ENCODE measurements at places on chromosomes 2 and 18. TPM values are rescaled to one million over a fixed set of nuclear protein-coding genes. Genes with fewer than 3 reads are reported as not detected.
A peak's percentile ranks its signal among the peaks of the same experiment; 100 is the strongest.

The MITD1 gene
- total RNA-seq: 17.9 TPM

- no peak for DNase-seq
Measured at GRCh38 chr2:57615855-57616556, 430.6 kb upstream of the VRK2 start.

The NPAS2 gene
- total RNA-seq: 14.7 TPM

The NTSR2 gene
- total RNA-seq: not detected

- peak; percentile 83 for DNase-seq
Measured at GRCh38 chr2:228675091-228675490, 493.6 kb upstream of the SPHKAP start.

DNA sequence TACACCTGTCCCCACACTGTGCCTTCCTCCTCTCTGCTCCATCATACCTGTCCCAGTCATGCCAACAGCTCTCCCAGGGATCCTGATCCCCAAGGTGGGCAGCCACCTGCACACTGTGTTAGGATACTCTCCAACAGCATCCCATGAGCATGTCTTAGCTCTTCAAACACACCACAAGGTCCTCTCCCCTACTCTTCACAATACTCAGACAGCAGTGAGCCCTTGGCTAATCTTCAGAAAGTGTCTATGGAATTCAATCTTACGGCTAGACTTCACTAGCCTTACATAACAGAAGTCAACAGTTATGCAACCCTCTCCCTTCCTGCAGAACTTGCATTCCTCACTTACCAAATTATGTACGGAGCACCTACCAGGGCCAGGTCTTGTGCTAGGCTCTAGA, 79.9 kb downstream of the MYO5B start:
- no peak for DNase-seq

DNA sequence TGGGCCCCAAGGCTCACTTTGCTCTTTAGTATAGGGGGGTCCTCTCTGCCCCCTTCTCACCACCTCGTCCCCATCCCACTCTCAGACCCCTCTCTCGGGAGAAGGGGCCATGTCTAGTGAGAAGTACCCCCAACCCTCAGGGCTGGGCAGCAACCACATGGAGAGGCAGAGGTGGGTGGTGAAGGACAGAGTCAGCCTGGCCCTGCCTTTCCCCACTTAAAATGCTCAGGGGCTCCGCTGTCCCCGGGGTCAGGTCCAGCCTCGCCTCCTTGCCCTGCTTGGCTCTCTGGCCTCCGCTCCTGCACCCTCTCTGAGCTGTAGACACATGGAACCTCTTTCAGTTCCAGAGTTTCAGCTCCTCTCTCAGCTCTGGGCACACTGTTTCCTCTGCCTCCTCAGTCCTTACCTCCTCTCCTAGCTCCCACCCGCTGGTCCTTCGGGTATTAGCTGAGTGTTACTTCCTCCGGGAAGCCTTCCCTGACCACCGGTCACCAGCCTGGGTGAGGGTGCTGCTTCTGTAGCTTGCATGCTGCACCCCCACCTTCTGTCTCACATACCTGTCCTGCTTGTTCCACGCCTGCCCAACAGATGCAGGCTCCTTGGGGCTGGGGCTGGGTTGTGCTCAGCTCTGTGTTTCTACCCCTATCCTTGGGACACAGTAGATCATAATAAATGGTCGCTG, 79.5 kb upstream of the OTOF start:
- no peak for DNase-seq

- no peak for DNase-seq
Measured at GRCh38 chr2:24544456-24545115, 53.5 kb downstream of the NCOA1 start.

- peak; percentile 76 for DNase-seq
Measured at GRCh38 chr2:170812710-170813600, 3.7 kb upstream of the GAD1 start.

The CDH2 gene
- total RNA-seq: 324 TPM

DNA sequence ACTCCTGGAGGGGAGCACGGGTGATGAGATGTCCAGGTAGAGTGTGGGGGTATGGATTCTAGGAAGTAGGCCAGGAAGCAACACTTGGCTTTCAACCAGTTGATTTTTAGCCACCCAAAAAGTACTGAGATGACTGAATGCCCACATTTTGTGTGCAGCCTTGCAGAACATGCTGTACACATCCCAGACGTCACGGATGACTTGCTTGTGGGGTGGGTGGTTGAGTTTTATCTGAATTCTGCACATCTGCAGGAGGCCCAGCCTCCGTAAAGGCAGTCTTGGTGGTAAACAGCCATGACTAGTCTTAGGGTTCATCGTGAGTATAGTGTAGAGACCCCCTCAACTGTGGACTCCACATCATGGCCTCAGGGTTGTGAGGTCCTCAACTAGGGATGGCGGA, 53.3 kb upstream of the CCDC195 start:
- DNase-seq: no peak

Data from HFFc6 (cell line).